Fibroblast of pulmonary artery (primary cell): ENCODE measurements at places on chromosomes 4 and X.

DNA sequence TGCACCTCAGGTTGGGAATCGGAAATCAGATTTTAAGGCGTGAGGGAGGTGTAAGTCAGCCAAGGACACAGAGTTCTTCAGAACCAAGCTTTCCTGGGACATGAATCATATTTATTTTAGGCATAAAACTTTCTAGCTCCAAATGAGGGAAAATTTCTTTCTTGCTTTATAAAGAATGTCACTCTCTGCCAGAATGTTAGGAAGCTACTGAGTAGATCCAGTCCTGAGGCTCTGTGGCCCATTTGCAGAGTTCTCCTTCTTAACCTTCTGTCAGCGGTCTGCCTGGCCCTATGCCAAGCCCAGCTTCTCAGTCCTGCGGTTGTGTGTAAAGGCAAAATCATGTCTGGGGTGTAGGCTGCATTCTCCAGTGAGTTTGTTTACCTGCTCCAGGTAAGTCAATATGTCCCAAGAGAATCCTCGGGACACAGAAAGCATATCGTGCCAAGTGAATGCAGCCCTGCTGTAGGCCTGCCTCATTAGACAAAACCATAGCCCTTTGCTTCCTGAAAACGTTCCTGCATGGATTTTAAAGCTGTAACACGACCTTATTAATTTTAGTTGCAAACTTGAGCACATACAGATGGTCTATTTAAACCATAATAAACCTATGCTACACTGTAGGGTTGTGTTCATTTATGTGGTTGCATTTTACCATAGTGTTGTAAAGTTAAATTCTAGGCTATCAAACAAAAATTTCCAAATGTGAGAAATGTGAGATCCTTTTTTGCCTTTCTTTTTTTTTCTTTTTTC is 29.2 kb upstream of the CCNI start:
- peak; percentile 48 for DNase-seq

- no peak for DNase-seq
Measured at GRCh38 chr4:139092271-139092670, 76.7 kb downstream of the NOCT start.

DNA sequence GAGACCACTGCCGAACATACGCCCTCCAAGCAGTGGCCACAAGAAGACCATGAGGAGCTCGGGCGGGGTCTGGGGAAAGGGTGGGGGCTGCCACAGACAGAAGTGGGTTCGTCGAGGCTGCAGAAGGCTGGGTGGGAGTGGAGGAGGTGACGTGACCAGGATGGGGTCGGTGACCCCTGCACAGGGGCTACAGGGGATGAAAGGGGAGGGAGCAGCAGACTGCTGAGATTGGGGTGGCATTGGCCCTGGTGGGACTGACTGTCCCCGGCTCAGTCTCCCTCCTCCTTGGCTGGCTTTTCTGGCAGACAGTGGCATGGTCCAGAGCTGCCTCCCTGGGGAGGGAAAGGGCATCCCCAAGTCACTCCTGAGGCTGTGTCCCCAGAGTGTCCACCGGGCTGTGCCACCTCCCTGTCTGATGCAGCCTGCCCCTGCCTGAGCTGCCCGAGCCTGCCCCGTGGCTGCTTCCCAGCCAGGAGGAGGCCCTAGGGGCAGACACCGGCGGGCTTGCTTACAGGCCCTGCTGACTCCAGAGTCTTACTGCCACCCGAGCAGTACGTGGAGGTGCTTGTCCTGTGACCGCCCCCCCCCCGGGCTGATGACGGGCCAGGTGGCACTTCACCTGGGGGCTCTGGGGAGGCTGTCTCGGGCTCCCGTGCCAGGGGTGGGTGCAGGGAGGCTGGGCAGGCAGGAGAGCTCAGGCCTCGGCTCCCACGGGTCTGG is 7.2 kb downstream of the SH3BP2 start:
- DNase-seq, result no peak

GRCh38 chr4:14180983-14181601 is 553.6 kb upstream of the BOD1L1 start:
- peak; percentile 31 for DNase-seq

DNA sequence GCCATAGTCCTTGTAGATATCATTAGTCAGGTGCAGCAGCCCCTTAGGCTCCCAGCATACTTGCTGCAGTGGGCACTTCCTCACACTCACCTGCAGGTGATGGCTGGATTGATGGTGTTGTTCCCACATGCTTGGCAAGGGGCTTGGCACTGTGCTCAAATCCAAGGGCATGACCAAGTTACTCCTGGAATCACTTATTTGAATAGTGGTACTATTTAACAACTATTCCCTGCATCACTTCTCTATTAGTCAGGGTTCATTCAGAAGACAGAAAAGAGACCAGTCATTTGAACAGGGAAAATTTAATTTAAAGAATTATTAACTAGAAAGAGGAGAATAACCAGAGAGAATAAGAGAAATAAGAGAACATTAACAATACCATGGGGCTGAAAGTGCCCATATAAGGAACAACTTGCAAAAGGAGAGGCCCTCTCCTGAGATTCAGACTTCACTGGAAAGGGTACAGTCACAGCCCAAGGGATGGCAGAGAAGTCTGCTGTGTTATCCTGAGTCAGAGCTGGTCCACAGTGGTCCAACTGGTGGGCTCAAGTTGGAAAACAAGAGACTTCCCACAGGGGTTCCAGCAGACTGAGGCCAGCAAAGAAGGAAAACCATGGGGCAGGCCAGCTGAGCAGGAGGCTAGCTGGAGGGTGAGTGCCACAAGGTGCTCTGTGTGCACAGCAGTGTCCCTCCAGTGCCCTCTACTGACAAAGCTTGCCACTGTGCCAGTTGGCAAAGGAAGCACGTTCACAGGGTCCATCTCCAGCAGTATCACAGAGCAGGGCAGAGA is 9.8 kb downstream of the SPP1 start:
- peak; percentile 48 for DNase-seq

GRCh38 chr4:137545461-137545861 is 13.2 kb upstream of the PCDH18 start:
- DNase-seq, result peak; percentile 73

DNA sequence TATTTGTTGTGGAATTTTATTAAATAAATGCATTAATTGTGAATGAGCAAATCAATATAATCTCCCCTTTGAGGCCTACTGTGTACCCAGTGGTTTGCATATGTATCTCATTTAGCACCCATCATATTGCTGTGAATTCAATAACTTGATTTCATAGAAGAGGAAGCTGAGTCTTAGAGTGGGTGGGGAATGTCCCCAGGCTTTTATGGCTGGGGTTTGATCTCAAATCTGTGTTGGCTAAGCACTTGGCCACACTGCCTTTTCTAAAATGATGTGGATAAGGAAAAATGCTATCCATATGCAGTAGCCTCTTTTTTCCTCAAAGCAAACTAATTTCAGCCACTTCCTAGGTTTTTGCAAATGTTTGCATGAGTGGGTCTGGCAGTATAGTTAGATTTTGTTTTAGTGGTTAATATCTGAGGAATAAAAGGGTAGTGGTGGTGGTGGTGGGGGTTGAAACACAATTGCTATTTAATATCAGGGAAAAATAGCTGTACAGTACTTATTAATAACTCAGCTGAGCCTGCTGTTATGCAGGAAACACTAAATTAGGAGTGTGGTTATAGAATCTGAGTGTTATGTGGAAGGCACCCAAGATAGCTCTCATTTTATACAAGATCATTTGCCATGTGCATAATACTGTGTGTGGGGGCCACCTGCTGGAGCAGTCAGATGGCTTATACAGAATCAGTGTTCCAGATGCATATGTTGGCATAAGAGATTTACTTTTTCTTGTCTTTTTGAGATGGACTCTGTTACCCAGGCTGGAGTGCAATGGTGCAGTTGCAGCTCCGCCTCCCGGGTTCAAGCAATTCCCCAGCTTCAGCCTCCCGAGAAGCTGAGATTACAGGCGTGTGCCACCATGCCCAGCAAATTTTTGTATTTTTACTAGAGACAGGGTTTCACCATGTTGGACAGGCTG is 108.0 kb downstream of the TMEM131L start:
- DNase-seq, result peak; percentile 85

DNA sequence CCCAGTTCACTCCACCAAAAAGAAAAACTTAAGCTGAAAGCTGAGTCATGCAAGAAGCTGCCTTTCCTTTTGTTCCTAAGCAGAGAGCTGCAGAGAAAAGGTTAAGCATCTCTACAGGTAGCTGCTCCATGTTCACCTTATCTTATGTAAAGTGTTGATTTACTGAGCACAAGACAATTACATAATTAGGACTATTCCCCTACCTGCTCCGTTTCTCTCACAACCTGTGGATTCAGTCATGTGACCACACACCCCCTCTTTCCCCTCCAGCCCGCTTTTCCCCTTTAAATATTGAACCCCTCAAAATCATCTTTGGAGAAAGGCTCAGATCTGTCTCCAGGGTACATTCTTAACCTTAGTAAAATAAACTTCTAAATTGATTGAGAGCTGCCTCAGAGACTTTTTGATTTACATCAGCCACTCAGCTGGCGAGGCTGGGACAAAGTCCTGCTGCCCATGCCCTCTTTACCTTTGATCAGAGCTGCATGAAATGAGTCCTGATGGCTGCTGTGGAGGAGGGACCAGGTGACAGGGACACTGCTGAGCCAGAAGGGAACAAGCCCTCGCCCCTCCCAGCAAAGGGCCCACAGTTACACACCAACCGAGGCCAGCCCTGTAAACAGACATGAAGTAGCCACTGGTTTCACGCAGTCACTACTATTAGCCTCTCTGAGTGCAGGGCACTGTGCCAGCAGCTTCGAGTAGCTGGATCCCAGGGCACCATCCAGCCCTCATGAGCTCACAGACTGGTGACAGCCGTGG is 53.9 kb upstream of the C4orf50 start:
- DNase-seq, result no peak

GRCh38 chr4:24802648-24803047 is 7.3 kb downstream of the SOD3 start:
- DNase-seq, result no peak

DNA sequence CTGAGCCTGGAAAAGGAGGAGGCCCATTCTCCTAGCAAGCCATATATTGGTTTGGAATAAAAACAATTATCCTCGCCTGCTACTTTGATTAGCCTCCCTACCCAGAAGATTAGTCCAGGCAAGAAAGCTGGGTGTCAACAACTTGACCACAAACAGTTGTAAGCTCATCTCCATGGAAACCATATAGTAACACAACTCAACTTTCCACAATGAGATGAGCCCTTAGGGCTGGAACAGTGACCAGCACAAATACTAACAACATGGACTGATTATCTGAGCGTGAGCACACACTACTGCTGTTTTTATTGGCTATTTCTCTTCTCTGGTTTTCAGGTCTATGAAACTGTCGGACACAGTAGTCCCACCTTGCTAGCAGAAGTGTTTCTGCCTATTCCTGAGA is 80.8 kb downstream of the CC2D2A start:
- no peak for DNase-seq

- peak; percentile 31 for DNase-seq
Measured at GRCh38 chrX:16788477-16788876, 2.2 kb downstream of the TXLNG start.
